ENCODE measurements at places on chromosomes 16 and 17.

DNA sequence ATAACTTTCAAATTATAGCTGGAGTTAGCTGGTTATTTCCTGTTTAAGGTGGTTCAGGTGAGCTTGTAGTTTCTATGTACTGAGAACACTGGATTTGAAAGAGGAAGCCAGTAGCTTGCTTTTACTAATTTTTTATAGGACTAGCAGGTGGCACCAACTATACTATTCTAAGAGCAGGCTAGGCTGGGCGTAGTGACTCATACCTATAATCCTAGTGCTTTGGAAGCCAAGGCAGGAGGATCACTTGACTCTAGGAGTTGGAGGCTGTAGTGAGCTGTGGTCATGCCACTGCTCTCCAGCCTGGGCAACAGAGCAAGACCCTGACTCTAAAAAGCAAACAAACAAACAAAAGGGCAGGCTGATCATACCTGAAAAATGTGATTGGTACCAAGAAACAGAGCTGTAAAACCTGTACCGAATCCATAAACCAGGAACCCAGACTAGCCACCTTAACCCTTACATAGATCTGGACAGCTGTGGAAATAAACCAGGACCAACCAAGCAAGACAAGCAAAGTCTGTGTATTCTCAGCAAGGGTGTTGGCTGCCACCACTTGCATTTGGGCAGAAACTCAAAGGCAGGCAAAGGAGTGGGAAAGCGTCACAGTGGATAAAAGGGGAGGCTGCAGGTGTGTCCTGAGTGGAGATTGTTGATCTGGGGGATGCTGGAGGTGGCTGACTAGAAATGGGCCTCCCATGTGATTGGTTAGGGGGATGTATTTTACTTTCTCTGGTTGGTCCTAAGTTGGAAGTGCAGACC, 36.3 kb downstream of the SLC47A1 start:
- no peak for DNase-seq

DNA sequence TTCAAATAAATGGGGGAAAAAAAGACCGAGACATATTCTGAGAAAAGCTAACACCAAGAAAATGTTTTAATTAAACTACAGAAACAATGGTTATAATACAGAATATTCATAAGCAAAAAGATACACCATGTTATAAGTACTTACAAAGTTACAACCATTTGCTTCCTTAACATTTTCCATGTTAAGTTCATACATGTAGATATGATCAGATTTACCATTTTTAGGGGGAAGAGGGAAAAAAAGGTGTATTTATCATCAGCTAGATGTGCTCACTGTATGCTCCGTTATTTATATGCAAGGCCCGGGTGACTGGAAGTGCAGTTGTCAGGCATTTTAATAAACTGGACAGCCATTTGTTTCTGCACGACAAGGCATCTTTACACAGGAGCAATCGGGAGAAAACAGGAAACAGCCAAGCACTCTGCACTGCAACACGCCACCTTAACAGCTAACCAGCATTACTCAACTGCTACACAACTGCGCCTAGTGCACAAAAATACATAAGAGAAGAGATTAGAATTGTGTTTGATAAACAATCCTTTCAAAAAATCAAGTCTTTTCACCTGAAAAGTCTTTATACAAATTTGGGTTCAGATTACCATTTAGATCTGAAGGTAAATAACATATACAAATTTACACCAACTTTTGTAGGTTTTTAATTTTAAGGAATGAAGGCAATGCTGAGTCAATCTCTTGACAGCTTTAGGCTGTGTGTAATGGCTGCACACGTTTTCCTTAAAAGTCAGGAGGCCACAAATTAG, 2.9 kb downstream of the SRSF2 start:
- peak; percentile 49 for DNase-seq

DNA sequence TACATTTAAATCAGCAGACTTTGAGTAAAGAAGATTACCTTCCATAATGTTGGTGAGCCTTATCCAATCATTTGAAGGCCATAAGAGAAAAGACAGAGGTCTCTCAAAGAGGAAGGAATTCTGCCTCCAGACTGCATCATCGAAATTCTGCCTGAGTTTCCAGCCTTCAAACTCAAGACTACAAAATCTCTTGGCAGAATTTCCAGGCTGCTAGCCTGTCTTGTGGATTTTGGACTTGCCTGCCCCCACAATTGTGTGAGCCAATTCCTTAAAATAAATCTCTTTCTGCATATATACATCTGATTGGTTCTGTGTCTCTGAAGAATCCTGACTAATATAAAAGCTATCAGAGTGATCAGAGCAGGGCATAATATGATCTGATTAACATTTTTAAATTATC, 216.6 kb upstream of the CPHXL start:
- no peak for DNase-seq

DNA sequence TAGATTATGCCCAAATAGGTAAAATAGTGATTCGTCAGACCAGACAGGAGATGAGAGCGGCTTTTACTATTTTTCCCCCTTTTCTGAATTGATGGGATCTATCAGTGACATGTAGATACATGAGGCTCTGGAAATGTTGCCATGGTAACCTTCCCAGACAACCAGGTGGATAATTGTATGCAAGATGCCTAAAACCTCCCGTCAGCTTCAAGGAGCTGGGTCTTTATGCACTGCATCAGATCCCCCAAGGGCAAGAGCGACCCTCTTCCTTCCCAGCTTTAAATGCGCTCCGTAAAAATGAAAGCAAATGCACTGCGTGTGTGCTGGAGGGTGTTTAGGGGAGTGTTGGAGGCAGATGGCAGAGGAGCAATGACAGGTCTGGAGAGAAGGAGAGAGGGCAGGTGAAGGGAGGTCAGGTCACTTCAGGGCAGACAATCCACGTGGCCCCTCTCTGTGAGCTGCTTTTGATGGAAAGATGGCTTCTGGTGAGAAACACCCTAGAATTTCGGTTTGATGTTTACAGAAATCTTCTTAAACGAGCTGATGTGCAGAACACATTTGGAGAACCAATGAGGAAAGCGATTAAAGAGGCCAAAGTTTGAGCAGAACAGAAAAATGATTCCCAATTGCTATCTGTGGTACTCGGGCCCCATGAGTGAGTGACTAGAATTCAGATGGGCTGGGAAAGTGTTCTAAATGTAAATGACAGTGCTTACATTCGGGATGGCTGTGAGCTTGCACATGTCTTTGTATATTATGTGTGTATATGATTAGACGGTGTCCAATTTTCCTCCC, 461.7 kb upstream of the HSBP1 start:
- no peak for DNase-seq

GRCh38 chr16:2742323-2743006, 10.0 kb upstream of the SRRM2 start:
- DNase-seq, result no peak

- no peak for DNase-seq
These were observed 38.4 kb downstream of the TSC2 start for GRCh38 chr16:2086106-2086742.

GRCh38 chr16:78750611-78751010, 651.2 kb downstream of the WWOX start:
- DNase-seq, result no peak

- no peak for DNase-seq
These were observed 1.8 kb downstream of the MGRN1 start for GRCh38 chr16:4626396-4626795.

DNA sequence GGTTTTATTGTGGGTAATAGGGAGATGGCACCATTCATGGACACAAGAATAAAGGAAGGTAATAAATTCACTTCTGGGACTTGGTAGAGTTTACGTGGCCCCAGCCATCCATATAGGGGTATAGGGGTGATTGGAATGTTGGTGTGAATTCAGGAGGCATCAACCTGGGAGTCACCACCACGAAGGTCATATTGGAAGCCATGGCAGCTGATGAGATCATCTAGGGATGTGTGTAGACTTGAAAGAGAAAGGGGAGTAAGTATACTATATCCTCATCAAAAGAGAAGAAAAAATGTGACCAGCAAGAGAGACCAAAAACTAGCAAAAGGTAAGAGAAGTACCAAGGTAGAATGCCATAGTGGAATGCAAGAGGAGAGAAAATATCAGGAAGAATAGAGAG, 26.6 kb upstream of the GINS3 start:
- no peak for DNase-seq

DNA sequence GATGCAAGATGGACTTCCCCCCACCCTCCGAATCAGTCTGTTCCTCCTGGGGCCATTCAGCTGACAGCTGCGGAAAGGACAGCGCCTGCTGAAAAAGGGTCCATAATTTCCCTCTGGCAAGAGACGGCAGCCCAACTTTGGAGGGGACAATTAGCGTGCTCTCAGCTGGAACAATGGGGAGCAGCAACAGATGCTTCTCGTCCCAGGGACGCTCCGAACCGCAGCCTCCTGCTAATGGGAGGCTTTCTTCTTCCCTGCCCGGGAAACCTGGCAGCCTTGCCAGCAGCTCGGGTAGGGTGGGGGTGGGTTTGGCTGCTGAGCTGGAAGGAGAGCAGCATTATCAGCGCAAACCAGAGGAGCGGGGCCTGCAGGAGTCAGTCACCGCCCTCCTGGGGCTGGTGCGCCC, 500.0 kb upstream of the SALL1 start:
- no peak for DNase-seq

DNA sequence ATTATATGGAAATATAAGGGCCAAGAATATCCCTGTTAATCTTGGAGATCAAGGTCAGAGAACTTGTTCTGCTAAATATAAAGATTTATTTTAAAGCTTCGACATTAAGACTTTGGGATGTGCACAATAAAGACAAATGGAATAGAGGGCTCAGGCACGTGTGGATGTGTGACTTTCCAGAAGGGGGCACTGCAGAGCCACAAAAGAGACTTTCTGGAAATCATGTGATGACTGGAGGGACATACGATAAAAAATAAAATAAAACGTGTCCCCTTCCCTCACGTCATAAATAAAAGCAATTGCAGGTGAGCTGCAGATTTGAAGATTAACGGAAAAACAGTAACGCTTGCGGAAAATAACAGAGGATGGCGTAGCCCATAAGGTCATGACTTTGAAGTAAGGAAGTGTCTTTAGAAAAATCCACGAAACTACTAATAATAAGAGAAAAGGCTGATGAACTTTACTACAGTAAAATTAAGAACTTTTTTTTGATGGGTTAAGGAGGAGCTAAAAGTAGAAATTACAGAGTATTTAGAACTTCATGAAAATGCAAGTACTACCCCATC, 9.4 kb upstream of the ENGASE start:
- DNase-seq, result no peak

DNA sequence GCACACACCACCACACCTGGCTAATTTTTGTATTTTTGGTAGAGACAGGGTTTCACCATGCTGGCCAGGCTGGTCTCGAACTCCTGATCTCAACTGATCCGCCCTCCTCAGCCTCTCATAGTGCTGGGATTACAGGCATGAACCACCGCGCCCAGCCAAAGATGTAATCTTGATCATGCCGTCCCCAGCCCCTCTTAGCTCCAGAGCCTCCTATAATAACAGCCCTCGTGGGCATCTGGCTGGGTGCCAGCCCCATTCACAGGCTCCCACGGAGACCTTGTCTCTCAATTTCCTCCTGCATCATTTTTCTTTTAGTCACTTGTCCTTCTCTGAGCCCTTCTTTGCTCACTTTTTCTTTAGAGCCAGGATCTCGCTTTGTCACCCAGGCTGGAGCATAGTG, 94.2 kb downstream of the KATNIP start:
- no peak for DNase-seq

- no peak for DNase-seq
These were observed 291.6 kb upstream of the TNRC6C start for GRCh38 chr17:77666881-77667395.

DNA sequence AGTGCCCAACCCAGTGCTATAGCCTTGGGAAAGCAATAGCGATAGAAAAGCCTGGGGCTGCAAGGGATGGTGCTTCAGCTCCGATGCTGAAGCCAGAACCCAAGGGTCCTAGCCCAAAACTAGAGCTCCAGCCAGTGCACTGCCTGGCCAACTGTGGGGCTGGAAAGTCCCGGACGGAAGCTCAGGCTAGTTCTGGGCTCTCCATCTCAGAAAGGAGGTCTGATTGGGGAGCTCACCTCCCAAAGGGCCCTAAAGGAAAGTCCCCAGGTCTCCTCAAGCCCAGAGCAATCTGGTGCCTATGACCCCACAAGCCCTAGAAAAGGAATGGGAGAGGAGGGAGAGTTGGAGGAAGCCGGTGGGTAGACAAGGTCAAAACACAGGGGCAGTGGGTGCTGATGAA, 2.0 kb upstream of the ABCC3 start:
- DNase-seq, result no peak

DNA sequence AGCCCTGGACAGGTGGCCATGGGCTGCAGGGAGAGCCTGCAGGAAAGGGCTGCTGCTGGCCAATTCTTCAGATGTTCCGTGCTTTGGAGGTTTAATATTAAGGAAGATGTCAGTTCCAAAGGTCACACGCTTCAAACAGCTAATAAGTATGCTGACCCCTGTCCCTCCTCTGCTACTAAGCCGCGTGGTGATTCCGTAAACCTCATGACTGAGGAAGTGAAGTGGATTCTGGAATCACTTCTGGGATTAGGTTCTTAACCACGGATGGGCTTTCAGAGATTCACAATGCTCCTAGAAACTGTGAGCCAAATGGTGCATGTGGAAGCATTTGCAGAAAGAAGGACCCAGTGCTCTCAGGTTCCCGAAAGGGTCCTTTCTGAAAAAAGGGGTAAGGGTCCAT, 28.5 kb upstream of the ERN1 start:
- DNase-seq, result no peak

GRCh38 chr17:74541176-74542111, 4.5 kb downstream of the CD300C start:
- DNase-seq, result no peak

GRCh38 chr17:29524692-29525091, 42.1 kb downstream of the ABHD15 start:
- no peak for DNase-seq

- no peak for DNase-seq
These were observed 64.7 kb downstream of the SNX20 start for GRCh38 chr16:50616386-50616785.

- no peak for DNase-seq
These were observed 36.6 kb downstream of the ARHGAP23 start for GRCh38 chr17:38464723-38465390.

DNA sequence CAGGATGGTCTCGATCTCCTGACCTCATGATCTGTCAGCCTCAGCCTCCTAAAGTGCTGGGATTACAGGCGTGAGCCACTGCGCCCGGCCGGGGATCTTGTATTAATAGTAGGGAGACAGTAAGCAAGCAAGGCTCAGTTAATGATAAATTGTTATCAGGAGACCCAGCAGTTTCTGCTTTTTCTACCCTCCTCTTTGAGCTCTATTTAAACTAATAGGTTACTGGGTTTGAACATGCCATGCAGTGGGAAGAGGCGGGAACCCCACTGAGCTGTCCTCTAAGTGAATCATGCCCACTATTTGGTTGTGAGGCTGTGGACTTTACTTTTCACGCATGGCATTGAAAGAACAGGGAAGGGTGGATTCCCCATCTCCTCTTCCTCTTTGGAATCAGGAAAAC, 223.9 kb downstream of the WWOX start:
- no peak for DNase-seq

- no peak for DNase-seq
These were observed 756 bp downstream of the KLHL11 start for GRCh38 chr17:41864498-41864835.
